ENCODE measurements at places on chromosomes 4 and X. TPM values are rescaled to one million over a fixed set of nuclear protein-coding genes. Genes with fewer than 3 reads are reported as not detected.

SPIN2A gene
- 1.6 TPM for total RNA-seq

ARHGEF6 gene
- total RNA-seq: 85.0 TPM

GRCh38 chrX:45517090-45517973, 316.7 kb upstream of the DIPK2B start:
- no peak for DNase-seq
- H3K4me1 ChIP-seq: peaks cover 4% of the 10 kb centered on the region
- H3K36me3 ChIP-seq: no peaks in the 10 kb centered on the region
- no peak overlapping the region for H3K27ac ChIP-seq
- H3K4me3 ChIP-seq: no peak overlapping the region
- H3K27me3 ChIP-seq: peaks cover 3% of the 10 kb centered on the region

- H3K36me3 ChIP-seq: no peaks in the 10 kb centered on the region
- H3K27ac ChIP-seq: no peak overlapping the region
- H3K4me1 ChIP-seq: no peaks in the 10 kb centered on the region
- no peaks in the 10 kb centered on the region for H3K27me3 ChIP-seq
- DNase-seq: no peak
These were observed 225.1 kb upstream of the ITM2A start for GRCh38 chrX:79592259-79592658.

MMAA gene
- total RNA-seq: 12.4 TPM

- peaks cover 4% of the 10 kb centered on the region for H3K36me3 ChIP-seq
- H3K27me3 ChIP-seq: no peaks in the 10 kb centered on the region
- H3K4me3 ChIP-seq: no peak overlapping the region
- no peak overlapping the region for H3K27ac ChIP-seq
These were observed 83.3 kb downstream of the SPRY1 start for GRCh38 chr4:123479944-123480343.

- H3K27ac ChIP-seq: no peak overlapping the region
- H3K4me1 ChIP-seq: no peaks in the 10 kb centered on the region
- H3K36me3 ChIP-seq: no peaks in the 10 kb centered on the region
- no peak overlapping the region for H3K4me3 ChIP-seq
- no peak for DNase-seq
These were observed 11.8 kb upstream of the ZFP42 start for GRCh38 chr4:187983746-187984145.

GRCh38 chr4:112515198-112516065, 548 bp downstream of the NEUROG2 start:
- peak; percentile 70 for DNase-seq
- no peaks in the 10 kb centered on the region for H3K36me3 ChIP-seq
- peaks cover 85% of the 10 kb centered on the region for H3K27me3 ChIP-seq
- H3K4me1 ChIP-seq: peaks cover 47% of the 10 kb centered on the region

MED28 gene
- 65.8 TPM for total RNA-seq

UGT2A3 gene
- total RNA-seq: not detected

DNA sequence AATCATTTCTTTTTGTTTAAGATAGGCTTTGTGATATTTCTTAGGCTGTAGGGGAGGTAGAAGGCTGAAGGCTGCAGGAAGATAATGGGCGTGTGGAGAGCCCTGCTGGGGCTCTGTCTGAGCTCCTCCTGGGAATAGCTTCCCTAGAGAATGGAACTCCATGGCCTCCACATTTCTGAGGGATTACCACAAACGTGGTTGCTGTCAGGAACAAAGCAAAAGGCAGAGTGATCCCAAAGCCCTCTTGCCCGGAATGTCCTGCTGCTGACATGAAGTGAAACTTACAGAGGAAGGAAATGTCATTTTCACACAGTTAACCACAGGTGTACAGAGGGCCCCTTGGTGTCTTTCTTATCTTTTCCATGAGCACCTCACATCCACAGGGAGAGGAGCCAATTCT, 89.3 kb downstream of the DDIT4L start:
- no peak for DNase-seq
- H3K27me3 ChIP-seq: no peaks in the 10 kb centered on the region
- peak overlapping the region; percentile 52 for H3K4me3 ChIP-seq
- no peak overlapping the region for H3K27ac ChIP-seq
- peaks cover 35% of the 10 kb centered on the region for H3K4me1 ChIP-seq

DNA sequence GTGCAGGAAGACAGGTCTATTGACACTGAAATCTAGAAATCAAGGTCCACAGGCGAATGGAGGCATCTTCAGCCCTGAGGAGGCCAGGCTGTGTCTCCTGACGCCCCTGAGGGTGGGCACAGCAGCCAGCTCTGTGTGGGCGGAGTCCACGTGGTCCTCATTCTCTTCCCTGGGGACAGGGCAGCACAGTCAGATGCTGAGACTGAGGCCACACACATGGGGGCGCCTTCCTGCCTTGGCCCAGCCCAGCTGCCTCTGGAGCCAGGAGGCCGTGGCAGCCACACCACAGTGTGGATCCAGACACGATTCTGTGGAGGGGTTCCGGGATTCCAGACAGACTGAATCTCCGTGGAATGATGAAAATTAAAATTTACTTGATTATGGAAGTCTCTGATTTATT, 20.8 kb downstream of the FGFR3 start:
- DNase-seq: no peak
- no peaks in the 10 kb centered on the region for H3K4me1 ChIP-seq

IGFBP7 gene
- total RNA-seq: not detected

DNA sequence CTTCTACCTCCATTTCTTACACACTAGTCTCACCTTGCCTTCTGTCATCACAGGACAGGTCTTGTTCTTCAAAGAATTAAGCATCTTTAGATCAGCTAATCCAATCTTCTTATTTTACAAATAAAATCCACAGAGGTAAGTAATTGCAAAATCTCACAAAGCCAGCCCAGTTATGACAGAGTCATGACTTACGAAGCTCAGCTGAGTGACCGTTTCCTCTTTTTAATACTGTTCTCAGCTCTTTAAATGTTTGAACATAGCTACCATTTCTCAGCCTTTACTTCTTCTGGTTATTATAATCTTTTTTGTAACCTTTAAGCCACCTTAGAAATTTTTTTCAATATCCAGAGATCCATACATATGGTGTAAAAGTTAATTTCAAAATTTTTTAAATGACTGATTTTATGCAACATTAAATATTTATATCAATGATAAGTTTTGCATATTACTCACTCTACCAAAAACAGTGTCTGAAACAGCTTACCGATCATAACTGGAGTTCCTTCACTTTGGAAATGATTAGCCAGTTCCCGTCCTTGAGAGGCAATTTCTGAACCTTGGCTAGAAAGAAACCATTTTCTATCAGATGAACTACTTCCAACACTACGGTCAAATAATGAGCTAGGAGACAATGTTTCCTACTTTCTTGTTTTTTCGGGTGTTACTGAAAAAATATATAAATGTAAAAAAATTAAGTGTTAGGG, 8.8 kb downstream of the ANKRD37 start:
- no peak overlapping the region for H3K4me3 ChIP-seq
- no peaks in the 10 kb centered on the region for H3K27me3 ChIP-seq
- H3K27ac ChIP-seq: no peak overlapping the region
- H3K36me3 ChIP-seq: peaks cover 17% of the 10 kb centered on the region

BEX2 gene
- 16.8 TPM for total RNA-seq

RAB33A gene
- 30.7 TPM for total RNA-seq

KCNIP4 gene
- not detected for total RNA-seq

DNA sequence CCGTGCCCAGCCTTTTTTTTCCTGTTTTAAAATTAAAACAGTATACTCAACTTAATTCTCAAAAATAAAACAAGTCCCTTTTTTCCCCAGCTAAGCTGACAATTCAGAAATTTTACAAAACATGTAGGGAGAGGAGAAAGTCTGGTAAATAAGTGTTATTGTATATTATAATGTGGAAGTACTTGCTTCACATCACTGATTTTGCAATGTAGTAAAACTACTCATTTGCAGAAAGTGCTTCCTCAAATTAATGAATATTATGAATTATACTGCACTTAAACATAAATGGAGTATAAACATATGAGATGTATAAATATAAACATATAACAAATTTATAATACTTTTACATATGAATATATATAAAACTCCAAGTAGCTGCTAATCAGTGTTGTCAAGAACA, 11.6 kb upstream of the H2AZ1 start:
- peaks cover 11% of the 10 kb centered on the region for H3K4me1 ChIP-seq
- H3K27ac ChIP-seq: no peak overlapping the region
- no peak overlapping the region for H3K4me3 ChIP-seq

DNA sequence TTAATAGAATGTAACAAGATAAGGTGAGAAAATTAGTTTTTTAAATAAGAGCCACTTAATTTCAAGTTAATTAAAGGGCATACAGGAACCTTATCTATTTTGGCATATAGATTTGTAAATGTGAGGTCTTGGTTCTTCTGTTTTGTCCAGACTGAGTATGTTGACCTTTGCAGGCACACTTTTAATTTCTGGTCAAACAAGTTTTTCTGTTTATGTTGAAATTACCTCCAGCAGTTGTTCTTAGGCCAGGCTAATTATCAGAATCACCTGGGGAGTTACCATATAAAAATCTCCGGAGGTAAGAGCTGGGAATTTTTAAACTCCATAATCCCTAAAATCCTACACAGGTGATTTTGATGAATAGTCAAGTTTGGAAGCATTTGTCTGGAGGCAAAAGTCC, 227.4 kb upstream of the ANKRD50 start:
- H3K4me3 ChIP-seq: no peak overlapping the region
- no peaks in the 10 kb centered on the region for H3K36me3 ChIP-seq
- DNase-seq: no peak

- no peak overlapping the region for H3K27ac ChIP-seq
- no peak for DNase-seq
- no peaks in the 10 kb centered on the region for H3K27me3 ChIP-seq
- H3K4me1 ChIP-seq: no peaks in the 10 kb centered on the region
These were observed 41.9 kb downstream of the PLS3 start for GRCh38 chrX:115602729-115603389.

SSX3 gene
- not detected for total RNA-seq

GRCh38 chr4:85669204-85669603, 194.3 kb downstream of the ARHGAP24 start:
- H3K36me3 ChIP-seq: no peaks in the 10 kb centered on the region
- H3K27ac ChIP-seq: no peak overlapping the region
- no peaks in the 10 kb centered on the region for H3K4me1 ChIP-seq

GRCh38 chr4:168208957-168209614, 109.5 kb downstream of the DDX60 start:
- DNase-seq: no peak
- H3K4me1 ChIP-seq: no peaks in the 10 kb centered on the region
- H3K4me3 ChIP-seq: no peak overlapping the region
- H3K27me3 ChIP-seq: no peaks in the 10 kb centered on the region
- H3K27ac ChIP-seq: no peak overlapping the region
- peaks cover 51% of the 10 kb centered on the region for H3K36me3 ChIP-seq

DNA sequence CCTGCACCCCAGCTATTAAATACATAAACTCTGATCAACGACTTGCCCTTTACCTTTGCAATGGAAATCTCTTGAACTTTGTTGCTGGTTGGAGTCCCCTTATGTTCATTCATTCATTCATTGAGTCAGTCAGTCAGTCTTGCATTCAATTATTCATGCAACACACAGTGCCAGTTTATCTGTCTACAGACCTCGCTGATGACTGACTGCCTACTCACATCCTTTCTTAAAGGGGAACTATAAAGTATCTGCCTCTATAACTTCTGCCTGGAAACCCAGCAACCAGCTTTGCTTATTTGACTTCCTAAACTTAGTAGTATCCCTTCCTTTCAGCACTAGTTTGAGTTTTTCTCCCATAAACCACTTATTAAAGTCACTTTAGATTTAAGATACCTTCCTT, 620.8 kb upstream of the ADGRL3 start:
- no peak for DNase-seq
- no peaks in the 10 kb centered on the region for H3K4me1 ChIP-seq
- no peak overlapping the region for H3K27ac ChIP-seq
- H3K4me3 ChIP-seq: no peak overlapping the region

NAA11 gene
- total RNA-seq: not detected

BCORL1 gene
- 14.3 TPM for total RNA-seq

DNA sequence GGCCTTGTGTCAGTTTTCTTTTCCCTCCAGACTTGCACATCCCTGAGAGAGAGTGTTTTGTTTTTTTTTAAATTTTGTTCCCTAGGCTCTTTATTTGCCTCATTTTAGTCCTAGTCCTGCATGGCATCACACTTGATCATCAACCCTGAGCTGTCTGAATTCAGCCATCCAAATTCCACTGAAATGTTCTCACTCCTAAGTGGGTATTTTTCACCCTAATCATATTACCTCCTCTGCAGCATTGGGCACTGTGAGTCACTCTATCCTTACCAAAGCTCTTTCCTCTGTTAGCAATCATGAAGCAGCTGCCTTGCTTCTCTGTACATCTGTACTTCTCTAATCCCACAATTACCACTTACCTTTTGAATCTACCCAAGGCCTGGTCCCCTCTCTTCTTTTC, 356.6 kb upstream of the MAGEB2 start:
- no peaks in the 10 kb centered on the region for H3K27me3 ChIP-seq
- no peak overlapping the region for H3K4me3 ChIP-seq
- H3K4me1 ChIP-seq: no peaks in the 10 kb centered on the region
- H3K36me3 ChIP-seq: no peaks in the 10 kb centered on the region
- H3K27ac ChIP-seq: no peak overlapping the region

RNF212 gene
- total RNA-seq: 8.1 TPM

GPM6B gene
- total RNA-seq: not detected

GRCh38 chrX:2371026-2371711, 129.6 kb downstream of the DHRSX start:
- no peak overlapping the region for H3K27ac ChIP-seq
- H3K27me3 ChIP-seq: no peaks in the 10 kb centered on the region
- no peak overlapping the region for H3K4me3 ChIP-seq
- DNase-seq: no peak
- H3K4me1 ChIP-seq: peaks cover 9% of the 10 kb centered on the region

All from activated naive CD8-positive, alpha-beta T cell treated with anti-CD3 and anti-CD28 coated beads, Interleukin-2, amount 10 ng/mL, durations not matched to agents 7 days and 5 days (primary cell).